ENCODE measurements at places on chromosomes 2 and 18.

DNA sequence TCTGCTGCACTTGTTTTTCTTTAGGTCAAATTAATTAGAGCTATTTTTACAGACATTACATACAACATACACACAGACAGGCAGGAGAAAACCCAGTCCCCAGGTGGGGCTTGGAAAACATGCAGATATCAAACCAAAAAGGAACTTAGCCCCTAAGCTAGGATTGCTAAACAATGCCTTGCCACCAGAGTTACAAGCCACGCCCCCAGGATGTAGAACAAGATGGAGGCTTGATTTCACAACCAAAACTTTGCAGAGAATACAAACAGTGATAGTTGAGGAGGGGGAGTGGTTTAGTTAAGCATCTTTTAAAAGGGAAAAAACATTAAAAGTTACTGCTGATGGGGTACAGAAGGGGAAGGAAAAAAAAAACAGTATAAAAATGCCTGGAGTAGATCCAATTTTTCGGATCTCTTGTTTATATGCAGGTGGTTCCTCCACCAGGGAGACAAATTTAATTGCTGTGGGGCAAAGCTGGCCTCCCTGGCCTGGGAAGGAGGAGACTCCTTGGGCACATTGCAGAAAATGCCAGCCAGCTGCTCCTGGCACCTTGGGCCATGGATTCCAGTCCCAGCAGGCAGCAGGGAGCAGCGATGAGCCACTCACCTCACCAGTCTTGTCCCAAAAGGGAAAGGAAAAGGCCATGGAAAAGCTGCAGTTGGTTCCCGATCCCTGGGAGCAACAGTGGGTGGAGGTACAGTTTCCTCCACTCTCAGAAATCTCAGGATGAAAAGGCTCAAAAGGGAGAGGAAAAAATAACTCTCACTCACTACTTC lies 348.4 kb upstream of the REG3G start:
- no peak for DNase-seq

DNA sequence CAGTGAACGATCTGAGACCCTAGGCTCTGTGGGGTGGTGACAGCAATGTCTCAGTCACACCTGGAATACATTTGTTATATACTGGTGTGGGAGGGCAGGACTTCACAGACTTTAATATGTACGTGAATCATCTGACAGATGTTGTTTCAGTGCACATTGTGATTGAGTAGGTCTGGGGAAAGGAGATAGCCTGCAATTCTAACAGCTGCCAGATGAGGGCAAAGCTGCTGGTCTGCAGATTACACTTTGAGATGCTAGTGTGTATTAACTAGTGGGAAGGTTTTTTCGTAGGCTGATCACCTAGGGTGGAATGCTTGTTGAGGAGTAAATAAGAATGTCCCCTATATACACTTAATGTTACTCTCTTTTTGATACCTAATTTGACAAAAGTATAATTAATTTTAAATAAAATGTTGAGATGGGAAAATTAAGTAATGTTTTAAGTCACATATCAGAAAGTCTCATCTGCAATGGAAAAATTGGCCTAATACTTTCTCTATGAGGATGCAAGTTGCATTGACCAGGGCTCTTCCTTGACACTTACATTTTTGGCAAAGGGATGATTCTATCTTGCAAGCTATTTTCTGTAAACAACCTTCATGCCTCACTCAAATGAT lies 496.9 kb upstream of the HNMT start:
- DNase-seq, result no peak

DNA sequence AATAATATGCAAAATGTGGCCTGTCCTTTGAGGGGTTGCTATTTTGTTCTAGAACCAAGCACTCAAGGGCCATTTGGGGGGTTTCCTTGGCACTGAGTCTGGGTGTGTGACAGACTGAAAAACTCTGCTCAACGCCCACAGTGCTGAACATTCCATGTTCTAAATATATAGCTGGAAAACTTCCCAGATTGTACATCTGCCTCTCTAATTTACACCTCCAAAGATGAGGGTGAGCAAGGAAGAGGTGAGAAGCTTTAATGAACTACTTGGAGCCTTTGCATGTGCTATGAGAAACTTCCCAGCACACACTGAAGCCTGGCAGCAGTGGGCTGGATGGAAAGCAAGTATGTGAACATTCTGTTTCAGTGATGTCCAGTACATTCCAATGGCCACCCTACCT lies 296.7 kb upstream of the KCNH7 start:
- DNase-seq, result no peak

GRCh38 chr2:22110244-22110651 lies 986.5 kb downstream of the TDRD15 start:
- DNase-seq, result no peak

GRCh38 chr2:75525434-75526310 lies 35.1 kb downstream of the EVA1A start:
- DNase-seq, result no peak

- no peak for DNase-seq
These were observed 348.2 kb upstream of the GYPC start for GRCh38 chr2:126307740-126308139.

GRCh38 chr2:567865-568638 lies 109.2 kb downstream of the TMEM18 start:
- DNase-seq, result no peak

GRCh38 chr2:54879032-54879431 lies 155.6 kb downstream of the EML6 start:
- no peak for DNase-seq

DNA sequence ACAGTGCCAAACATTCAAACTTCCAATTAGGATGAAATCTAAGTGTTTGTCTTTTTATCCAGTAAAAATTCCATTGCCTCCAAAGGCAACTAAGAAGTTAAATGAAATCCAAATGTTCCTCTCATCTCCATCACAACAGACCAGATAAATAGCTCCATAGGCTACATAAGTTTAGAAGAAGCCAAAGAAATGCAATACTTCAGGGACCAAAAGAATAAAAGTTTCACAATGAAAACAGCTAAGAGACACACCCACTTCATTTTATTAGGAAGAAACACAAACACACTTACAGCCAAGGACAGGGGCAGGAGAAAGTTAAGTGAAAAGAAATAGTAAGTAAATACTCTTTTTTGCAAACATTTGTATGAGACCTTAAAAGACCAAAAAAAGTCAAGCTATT lies 88.5 kb upstream of the CCDC150 start:
- no peak for DNase-seq

- DNase-seq, result no peak
These were observed at the start of gene KCNJ13 for GRCh38 chr2:232776435-232776834. TSS of gene KCNJ13 (minus strand) at chr2:232776565. CDS start at chr2:232771362, 5,203 bp downstream.

DNA sequence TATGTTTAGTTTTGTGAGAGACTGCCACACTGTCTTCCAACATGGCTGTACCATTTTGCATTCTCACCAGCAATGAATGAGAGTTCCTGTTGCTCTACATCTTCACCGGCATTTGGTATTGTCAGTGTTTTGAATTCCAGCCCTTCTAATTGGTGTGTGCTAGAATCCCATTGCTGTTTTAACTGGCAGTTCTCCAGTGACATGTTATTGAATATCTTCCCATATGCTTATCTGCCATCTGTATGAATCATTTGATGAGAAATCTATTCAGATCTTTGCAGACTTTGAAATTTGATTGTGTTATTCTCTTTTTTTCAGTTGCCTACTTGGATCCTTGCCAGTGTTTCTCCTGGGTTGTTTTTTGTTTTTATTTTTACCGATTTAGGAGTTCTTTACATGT lies 99.0 kb downstream of the SNTG2 start:
- DNase-seq, result no peak

- no peak for DNase-seq
These were observed 1088.1 kb upstream of the PIK3C3 start for GRCh38 chr18:40866968-40867367.

DNA sequence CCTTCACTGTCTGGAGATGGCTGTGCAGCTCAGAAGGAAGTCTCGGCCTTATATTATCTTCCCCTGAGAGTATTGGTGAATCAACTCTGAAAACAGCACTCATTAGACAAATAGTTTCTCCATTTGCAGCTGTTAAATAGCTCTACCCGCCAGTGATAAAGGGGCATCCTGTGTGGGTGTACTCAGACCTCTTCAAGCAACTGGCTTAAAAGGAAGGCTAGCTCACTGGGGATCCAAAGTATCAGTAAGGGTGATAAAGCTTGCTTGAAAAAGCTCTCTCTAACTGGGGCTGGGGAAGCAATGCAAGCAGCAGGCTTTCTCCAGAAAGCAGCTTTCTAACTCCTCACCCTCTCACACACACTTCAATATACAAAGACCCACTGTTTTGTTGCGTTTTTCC lies 64.9 kb upstream of the PSMD14 start:
- no peak for DNase-seq

- DNase-seq, result no peak
These were observed 1389.7 kb downstream of the DSC3 start for GRCh38 chr18:29652797-29653196.

- peak; percentile 53 for DNase-seq
These were observed 290.3 kb downstream of the TRIB2 start for GRCh38 chr2:13006829-13007717.

GRCh38 chr18:79523736-79524180 lies 128.0 kb downstream of the NFATC1 start:
- peak; percentile 76 for DNase-seq

GRCh38 chr2:69997015-69997830 lies 35.8 kb upstream of the ASPRV1 start:
- DNase-seq, result no peak

DNA sequence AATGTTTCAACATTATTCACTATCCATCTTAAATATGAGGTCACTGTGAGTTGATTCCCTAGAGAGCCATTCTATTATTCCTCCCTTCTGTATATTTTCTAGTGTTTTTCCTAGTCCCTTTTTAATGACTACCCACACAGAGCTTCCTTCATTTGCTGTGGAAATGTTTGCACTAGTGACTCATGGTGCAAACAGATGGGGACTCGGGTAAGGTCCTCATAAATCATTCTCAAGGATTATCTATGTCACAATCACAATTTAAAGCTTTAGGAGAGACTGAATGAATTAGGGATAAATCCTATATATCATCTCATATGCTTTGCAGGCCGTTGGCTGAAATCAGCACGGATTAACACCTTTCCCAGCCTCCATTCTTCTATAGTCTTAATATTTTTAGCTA lies 159.6 kb downstream of the DCC start:
- DNase-seq, result no peak

GRCh38 chr18:69495338-69495737 lies 94.7 kb downstream of the DOK6 start:
- DNase-seq, result no peak

GRCh38 chr2:23772056-23772455 lies 154.9 kb downstream of the ATAD2B start:
- no peak for DNase-seq

DNA sequence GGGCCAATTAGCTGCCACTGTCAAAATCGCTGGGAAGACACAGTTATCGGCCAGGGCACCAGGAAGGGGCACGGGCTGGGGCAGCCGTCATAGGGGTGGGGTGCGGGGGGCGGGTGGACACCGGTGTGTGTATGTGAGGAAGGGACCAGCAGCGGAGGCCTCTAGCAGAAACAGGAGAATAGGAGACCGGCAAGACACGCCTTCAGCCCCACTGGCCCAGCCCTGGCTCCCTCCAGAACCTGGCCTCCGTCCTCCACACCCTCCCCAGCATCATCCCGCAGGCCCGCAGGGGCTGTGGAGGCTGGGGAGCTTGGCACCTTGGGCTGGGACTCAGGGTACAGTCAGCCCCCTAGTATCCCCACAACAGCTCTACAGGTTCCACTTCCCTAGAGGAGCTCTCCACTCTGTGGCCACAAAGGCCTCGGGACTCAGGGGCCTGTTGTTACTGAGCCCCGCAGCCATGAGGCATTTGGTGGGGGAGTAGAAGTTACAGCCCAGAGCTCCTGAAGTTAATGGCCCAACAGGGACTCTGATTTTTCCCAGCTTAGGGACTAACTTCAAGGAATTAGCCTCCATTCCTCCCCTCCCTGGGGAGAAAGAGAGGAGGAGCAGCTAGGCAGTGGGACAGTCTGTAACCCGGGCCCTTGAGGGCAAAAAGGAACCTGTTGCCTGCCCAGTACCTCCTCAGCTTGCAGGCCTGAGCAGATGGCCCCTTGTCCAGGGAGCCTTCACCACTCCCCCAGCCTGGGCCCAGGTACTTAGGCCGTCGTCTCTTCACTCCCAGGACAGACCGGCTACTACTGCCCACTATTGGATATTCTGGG lies 19.9 kb downstream of the SH2D6 start:
- DNase-seq, result no peak

GRCh38 chr2:15298770-15299169 lies 262.4 kb downstream of the NBAS start:
- DNase-seq, result no peak

DNA sequence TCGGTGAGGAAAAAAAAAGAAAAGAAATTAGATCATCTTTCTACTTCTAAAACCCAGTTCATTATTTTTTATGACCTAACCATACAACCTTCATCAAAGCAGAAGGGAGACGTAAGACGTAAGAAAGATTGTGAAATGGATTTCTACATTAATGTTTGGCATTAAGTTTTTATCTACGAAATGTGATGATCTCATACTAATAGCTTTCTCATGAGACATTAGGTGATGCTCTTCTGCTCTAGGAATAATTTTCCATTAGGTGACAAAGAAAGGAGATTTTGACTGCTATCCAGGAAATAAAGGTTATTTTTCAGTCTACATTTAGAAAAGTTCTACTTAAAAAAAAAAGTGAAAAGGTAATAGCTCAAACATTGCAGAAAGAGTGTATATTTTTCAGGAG lies 748.6 kb downstream of the ERBB4 start:
- no peak for DNase-seq

- no peak for DNase-seq
These were observed 309.6 kb upstream of the CNTNAP5 start for GRCh38 chr2:123715467-123715982.

- no peak for DNase-seq
These were observed 8.8 kb downstream of the IMMT start for GRCh38 chr2:86186431-86186830.

- no peak for DNase-seq
These were observed 187.6 kb downstream of the ADCYAP1 start for GRCh38 chr18:1092228-1092627.

DNA sequence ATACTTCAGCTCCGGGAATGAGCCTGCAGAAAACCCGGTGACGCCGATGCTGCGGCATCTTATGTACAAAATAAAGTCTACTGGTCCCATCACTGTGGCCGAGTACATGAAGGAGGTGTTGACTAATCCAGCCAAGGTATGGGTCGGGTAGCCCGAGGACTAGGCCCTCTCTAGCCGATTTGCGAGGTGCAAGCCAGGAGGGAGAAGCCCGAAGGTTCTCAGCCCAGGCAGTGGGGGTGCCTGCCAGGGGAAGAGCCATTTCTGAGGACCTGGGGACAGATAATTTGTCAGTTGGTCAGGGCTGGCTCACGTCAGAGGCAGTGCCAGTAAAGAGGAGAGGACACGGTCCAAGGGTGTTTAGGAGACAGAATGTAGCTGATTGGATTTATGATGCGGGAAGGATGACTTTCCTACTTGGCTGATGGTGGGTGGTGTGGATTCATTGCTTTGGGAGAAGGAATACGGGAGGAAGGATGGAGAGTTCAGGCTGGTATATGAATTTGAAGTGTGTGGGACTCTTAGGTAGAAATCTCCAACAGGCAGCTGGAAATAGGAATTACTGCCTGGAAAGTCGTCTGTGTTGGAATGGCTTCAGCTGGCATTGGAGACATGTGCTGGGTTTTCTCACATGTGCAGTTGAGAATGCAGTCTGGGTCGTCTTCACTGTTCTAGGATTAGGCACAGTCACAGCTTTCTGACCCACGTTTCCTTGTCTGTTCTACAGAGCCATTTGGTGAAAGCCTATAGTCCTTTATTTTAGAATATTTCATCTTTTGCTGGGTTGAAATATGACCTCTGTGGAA lies 874 bp downstream of the NDUFAF7 start:
- no peak for DNase-seq

GRCh38 chr2:27838502-27838901 lies 51.7 kb downstream of the RBKS start:
- no peak for DNase-seq

- no peak for DNase-seq
These were observed 21.6 kb upstream of the TRIB2 start for GRCh38 chr2:12694990-12695774.

GRCh38 chr2:200342235-200342634 lies 35.7 kb downstream of the SPATS2L start:
- no peak for DNase-seq
